ENCODE measurements at places on chromosomes 16 and 17.

DNA sequence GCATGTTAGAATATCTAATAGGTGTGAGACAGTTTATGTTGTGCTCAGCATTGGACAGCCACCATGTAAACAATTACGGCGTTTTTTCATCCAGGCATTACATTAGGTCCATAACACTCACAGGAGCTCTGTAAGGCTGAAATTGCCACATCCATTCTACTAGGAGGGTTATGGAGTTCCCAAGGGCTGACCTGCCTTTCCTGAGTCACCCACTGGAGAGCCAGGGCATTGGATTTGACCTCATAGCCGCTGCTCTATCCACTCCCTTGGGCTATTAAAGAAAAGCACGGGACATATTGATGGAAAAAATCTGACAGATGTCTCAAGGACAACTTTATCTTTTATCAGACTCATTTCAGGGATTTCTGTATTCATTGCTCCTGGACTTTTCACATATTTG is 306.3 kb upstream of the HSBP1 start:
- no peak for DNase-seq

DNA sequence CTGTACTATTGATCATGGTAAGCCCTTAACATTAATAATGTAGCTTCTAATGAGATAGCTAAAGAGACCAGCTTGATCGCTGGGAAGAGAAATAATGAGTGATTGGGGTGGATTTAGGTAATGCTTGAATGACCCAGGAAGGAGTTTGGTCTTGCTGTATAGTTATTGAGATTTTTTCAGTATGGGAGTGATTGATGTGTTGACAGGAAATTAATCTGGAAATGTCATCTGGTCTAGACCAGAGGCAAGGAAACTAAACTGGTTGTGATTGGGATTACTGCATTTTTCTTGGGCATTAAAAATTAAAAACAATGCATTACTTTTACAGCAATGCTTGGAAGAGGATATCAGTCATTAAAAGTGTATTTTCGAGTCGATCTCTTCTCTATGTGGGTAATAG is 11.8 kb downstream of the TEFM start:
- no peak for DNase-seq

DNA sequence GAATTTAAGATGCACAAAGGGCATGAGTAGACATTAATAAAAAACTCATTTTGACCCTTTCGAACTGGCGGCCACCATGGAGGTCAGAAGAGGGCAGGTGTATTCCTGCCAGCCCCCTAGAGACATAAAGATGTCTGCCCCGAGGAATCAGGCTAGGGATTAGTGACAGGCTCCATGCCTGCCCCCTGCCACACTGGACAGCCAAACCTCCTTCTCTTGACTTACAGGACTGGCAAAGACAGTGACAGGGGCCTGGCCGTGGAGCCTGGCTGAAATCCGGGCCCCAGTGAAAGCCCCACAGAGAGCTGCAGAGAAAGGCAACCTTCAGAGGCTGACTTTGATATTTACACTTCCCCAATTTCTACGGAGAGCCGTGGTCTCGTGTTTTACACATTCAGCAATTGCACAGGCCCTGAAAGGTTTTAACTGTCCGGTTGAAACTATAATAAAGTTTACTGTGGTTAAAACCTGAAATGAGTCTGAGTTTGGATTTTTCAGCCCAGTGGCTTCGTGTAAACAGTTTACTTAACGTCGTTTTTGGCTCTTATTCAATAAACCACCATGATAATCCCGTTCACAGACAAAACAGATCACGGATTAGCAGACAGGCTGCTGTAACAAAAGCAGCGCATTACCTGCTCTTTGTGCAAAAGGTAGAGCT is 243.9 kb upstream of the MYOCD start:
- DNase-seq: no peak

GRCh38 chr16:71837150-71837549 is 8.6 kb upstream of the ATXN1L start:
- DNase-seq: no peak

DNA sequence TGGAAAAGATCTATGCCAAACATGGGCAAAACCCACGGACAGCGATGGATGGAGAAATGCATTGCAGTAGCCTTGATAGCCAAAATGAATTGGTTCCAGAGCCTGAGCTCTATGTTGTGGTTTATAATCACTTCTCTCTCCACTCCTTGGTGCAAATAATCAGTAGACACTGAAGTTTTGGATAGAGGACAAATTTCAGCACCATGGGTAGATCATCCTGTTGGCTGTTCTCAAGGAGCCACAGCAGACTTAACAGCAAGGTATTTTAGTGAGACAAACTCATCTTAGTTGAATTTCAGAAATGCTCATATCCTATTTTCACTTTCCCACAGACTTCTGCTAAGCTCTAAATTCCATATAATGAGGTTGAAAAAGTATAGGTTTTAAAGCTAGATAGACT is 88.3 kb upstream of the CCL1 start:
- DNase-seq: no peak

GRCh38 chr17:81385320-81386111 is 9.7 kb upstream of the BAHCC1 start:
- peak; percentile 98 for DNase-seq

- DNase-seq: no peak
Observed at GRCh38 chr16:14475370-14476139, 154.5 kb downstream of the PARN start.

DNA sequence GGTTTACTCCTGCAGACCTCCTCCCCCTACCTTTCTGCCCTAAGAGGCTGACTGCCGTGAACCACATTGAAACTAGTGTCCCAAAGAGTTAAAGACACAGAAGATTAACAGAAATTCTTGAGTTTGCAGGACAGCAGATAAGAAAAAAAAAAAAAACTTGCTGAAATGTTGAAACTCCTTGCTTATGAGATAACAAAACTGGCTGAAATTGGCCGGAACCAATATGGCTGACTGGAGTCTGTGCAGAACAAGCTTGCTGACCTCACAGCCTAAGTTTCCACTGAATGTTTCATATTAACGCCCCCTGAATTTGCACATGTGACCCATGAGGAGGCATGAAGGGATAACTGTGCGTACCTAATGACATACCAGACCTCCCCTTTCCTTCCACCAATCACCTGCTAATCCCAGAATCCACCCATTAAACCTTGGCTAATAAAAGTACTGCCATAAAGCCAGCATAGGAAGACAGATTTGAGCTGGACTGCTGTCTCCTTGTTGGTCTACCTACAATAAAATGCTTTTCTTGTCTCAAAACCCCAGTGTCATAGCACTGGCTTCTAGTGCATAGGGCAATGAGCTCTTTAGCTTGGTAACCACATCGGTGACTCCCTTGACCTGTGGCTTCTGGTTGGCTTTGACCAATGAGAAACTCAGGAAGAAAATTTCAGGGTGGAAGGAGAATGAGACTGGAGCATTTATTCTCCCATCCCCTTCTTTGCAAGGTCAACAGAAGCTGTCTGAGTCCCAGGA is 80.1 kb downstream of the PMP22 start:
- no peak for DNase-seq

DNA sequence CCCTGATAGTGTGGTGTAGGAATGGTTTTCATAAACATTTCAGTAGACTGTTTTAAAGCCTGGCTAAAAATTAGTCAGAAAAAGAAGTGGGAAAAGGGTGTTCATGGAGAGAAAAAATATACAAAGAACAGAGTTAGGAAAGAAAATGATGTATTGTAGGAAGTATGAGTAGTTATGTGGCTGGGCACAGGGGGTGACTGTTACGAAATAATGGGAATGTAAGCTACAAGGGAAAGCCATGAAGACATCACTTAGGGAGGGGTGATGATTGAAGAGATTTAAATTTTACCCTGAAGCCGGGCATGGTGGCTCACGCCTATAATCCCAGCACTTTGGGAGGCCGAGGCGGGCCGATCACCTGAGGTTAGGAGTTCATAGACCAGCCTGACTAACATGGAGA is 55.3 kb downstream of the NUP88 start:
- no peak for DNase-seq

GRCh38 chr16:82735673-82736091 is 108.9 kb downstream of the CDH13 start:
- DNase-seq: no peak

DNA sequence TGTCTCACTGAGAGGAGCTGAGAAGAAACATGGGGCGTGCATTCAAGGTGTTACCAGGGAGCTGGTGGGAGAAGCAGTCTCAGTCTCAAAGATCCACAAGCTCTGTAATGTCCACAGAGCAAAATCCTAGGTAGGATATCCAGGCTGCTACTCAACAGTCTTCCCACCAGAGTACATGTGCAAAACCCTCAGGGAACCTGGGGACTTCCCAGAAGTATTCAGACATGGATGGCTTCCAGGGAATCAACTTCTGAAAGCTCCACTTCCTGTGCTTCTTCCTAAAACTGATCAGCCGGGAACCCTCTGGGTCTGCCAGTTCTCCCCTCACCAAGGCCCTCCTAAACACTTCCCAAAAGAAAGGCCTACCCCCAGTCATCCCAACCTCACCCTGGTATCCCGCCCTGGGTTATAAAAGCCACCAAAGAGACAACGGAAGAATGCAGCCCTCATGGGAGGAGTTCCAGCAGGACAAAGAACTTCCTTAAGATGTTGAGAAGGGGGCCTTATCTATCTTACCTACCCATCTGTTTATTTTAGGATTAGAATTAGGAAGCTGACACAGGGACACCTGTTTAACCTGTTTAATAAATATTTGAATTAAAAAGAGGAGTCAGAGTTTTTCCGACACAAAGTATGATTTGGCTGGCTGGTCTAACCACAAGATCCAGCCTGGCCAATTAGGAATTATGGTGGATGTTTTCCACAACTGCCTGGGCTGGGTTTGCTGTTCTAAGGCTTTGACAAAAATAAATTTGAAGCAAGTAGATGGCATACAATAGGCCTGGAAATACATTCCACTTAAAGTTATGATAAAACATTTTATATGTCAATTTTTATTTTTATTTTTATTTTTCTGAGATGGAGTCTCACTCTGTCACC is 37.0 kb downstream of the CUEDC1 start:
- no peak for DNase-seq

- DNase-seq: no peak
Observed at GRCh38 chr17:75828076-75828400, 16.2 kb downstream of the UNC13D start.

- no peak for DNase-seq
Observed at GRCh38 chr17:36999471-36999870, 50.7 kb downstream of the AATF start.

- DNase-seq: no peak
Observed at GRCh38 chr16:1217526-1217925, 7.5 kb downstream of the TPSG1 start.

DNA sequence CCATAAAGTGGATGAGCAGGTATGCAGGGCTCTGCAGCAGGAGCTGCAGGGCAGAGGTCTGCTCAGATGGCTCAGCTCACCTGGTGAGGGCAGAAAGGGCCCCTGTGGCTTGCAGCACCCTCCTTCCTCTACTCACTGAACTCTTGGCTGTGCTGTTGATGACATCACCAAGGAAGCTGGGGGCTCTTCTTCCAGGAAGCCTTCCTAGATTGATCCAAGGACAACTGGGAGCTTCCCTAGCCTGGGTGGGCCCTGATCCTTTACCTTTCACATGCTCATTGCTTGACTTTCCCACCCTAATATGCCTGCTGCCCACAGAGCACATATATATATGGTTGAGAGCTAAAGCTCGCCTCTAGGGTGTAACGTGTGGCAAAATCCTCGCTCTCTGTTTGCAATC is 2.5 kb downstream of the KIF19 start:
- no peak for DNase-seq

DNA sequence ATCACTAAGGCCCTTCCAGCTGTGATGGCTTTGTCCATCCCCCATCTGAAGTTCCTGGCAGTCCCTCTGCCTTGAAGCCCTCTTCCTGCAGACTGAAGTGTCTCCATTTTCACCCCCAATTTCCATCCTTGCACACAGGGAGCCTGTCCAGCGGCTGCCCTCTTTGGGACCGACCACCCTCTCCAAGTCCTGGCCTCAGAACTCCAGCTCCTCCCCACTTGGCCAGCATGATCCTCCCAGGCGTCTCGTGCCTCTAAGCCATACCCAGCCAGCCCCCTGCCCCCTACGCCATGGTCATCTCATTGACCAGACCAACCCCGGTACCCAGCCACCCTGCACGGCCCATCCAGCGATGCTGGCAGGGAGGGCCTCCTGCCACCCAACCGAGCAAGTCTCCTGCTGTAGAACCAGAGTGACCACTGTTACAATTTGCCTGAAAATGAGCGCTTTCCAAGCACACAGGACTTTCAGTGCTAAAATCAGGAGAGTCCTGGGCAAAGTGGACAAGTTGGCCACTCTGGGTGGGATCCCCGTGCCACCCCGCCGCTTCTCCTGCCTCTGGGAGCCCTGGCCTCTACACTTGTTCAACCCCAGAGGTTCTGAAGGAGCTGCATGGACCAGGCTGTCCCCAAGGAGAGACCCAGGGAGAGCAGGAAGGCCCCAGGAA is 362.0 kb downstream of the SEC14L1 start:
- DNase-seq: no peak

DNA sequence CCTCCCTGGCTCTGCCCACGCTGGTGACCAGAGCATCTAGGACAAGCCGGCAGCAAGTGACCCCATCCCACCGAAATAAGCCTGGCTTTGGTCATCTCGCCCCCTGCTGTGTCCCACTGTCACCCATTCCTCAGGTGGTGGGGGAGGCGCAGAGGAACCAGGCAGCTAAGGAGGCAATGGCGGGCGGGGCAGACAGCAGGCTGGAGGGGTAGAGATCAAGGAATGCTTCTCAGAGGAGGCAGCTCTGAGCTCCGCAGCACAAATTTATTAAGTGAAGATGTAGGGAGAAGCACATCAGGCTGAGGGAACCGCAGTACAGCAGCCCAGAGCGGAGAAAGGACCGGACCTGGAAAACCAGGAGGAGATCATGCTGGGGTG is 7.5 kb upstream of the KREMEN2 start:
- no peak for DNase-seq

- DNase-seq: no peak
Observed at GRCh38 chr17:80455336-80455710, 21.1 kb downstream of the NPTX1 start.

DNA sequence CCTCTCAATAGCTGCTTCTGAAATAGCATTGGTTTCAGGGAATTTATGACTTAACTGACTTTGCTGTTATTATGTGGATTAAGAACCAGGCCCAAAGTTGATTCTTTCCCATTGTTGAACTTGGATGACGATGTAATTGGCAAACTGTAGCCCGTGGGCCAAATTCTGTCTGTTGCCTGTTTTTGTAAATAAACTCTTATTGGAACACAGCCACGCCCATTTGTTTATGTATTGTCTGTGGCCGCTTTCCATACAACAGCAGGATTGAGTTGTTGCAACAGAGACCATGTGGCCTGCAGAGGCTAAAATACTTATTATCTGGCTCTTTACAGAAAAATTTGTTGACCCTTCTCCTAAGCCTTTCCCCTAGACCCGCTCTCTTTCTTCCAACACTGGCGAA is 31.6 kb downstream of the NTN1 start:
- DNase-seq: no peak

GRCh38 chr17:67655478-67656148 is 62.1 kb upstream of the NOL11 start:
- DNase-seq: no peak

Measured in pons (tissue), 1 donor.